ENCODE measurements at places on chromosomes 2 and 18. TPM values are rescaled to one million over a fixed set of nuclear protein-coding genes. Genes with fewer than 3 reads are reported as not detected.
A peak's percentile ranks its signal among the peaks of the same experiment; 100 is the strongest.

DNA sequence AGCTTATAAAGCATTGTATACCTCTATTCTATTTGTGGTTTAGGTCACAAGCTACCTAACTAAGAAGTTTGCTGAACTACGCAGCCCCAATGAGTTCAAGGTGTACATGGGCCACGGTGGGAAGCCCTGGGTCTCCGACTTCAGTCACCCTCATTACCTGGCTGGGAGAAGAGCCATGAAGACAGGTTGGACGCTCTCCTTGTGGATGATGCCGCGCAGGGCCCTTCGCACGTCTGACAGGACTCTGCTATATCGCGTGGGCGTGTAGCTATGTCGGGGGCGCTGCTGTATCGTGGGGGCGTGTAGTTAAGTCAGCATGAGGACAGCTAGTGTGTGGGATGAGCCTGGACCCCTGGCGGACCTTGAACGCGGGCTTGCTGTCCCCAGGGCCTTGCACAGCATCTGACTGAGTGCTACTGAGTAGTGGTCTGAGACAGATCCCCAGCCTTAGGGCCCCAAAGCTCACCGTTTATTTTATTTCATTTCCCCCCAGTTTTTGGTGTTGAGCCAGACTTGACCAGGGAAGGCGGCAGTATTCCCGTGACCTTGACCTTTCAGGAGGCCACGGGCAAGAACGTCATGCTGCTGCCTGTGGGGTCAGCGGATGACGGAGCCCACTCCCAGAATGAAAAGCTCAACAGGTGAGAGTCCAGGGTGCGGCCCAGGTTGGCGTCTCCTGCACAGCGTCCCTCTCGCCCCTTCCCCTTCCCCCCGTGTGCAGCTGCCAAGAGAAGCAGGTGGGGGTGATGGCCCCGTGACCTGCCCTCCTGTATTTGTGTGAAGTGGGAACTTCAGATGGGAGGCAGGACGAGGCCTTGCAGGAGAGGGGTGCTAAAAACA, 15.6 kb upstream of the CNDP1 start:
- no peak for DNase-seq

DNA sequence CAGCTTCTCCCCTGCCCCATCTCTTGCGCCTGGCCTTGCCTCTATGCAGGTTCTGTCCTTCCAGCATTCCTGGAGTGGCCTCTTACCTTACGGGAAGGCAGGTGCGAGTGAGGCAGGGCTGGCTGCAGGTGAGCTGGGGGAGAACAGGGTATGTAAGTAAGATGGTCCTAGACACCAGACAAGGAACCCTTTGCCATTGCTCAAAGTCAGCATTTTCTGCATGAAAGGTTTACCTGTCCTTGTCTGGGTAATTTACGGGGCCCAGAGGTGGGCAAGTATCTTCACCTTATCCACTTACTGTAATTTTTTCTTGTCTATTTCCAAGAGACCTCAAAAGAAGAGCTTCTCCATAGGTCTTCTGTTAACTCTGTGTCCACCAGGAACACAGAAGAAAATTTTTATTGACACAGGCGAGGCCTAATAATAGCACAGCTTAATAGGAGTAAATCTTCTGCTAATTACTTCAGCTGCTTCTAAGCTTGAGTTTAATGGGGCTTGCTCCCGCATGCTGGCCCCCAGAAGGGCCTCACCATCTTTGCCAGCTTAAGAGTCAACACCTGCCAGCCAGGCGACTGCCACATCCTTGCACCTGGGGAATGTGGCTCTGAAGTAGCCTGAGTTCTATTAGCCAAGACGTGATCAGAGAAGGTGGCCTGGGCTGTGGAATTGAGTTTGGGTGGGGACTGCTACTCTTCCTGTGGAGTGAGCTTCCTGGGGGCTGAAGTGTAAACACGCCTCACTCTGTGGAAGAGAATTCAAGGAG, 27.1 kb downstream of the PCARE start:
- DNase-seq = no peak

- DNase-seq = no peak
These were observed 7.4 kb downstream of the TUBB6 start for GRCh38 chr18:12315490-12315889.

- no peak for DNase-seq
These were observed 1719.2 kb upstream of the PIK3C3 start for GRCh38 chr18:40235836-40236235.

DNA sequence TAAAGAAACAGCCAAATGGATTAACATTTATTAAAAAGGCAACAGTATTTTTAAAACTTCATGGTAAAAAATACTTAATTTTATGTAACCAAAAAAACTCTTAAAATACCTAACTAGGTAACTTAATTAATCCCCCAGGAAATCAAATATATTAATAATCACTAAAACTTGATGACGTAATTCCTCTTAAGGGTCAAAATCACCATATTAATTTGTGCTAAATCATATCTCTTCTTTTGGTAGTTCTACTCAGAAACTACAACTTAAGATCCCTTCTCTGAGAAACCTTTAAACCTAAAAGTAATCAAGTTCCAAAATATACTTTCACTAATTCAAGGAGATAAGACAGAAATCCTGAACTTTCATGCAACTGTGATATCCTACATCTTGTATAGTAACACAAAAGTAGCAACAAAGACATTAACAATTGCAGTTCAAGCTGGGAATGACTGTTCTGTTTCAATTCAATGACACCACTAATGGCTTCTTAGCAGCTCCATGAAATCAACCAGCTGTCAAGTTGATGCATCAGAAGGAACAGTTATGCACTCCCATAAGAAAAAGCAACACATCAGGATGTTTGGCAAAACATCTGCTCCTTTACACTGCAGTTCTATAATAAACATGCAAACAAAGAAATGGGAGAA, 4.0 kb downstream of the BAZ2B start:
- DNase-seq = no peak

GRCh38 chr2:40534528-40534927, 82.6 kb upstream of the SLC8A1 start:
- DNase-seq = no peak

DNA sequence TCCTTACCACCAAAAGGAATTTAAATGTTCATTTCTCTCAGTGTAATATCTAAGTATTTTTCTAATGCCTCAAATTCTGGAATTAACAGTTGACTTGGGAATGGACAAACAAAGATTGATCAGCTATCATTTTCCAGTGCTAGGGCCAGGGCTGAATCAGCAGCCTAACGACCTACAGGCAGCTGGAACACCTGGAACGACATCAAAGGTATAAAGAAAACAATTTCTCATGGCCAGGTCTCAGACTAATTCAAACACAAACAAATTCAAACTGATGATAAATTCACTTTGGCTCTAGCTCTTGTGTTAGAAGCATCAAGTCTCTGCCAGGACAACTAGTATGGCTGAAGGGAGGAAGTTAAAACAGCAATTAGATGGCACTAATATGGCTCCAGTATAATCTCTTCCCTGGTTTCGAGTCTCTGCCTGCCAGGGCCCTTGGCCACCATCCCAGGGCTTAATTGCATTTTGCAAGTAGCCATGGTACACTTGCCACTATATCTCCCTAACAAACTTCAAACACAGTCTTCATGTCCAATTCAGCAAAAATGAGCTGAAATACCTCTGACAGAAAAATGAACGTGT, 70.2 kb upstream of the FSHR start:
- no peak for DNase-seq

- DNase-seq = no peak
These were observed 114.3 kb downstream of the TMEM17 start for GRCh38 chr2:62391696-62392095.

GRCh38 chr2:128734521-128735295, 416.0 kb upstream of the HS6ST1 start:
- DNase-seq = peak; percentile 92

Gene UGT1A1
- not detected for total RNA-seq

- no peak for DNase-seq
These were observed 326.9 kb downstream of the FSIP2 start for GRCh38 chr2:186065491-186065890.

- DNase-seq = no peak
These were observed 224.3 kb downstream of the NDUFA10 start for GRCh38 chr2:239800785-239801386.

DNA sequence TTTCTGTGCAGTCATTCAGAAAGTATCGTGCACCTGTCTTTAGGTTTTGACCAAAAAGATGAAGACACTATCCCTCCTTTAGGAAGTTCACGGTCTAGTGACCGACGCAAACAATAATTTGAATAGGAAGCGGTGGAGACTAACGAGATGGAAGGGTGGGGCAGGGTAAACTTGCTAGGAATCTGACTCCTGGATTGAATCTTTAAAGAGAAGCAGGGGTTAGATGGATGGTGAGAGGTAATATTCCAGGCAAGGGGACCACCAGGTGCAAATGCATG, 651 bp upstream of the TXNL1 start:
- no peak for DNase-seq

- no peak for DNase-seq
These were observed 207.5 kb upstream of the EPHA4 start for GRCh38 chr2:221779614-221780067.

- no peak for DNase-seq
These were observed 89.6 kb downstream of the ACTR3 start for GRCh38 chr2:113979191-113980128.

Gene MAP3K19
- not detected for total RNA-seq

DNA sequence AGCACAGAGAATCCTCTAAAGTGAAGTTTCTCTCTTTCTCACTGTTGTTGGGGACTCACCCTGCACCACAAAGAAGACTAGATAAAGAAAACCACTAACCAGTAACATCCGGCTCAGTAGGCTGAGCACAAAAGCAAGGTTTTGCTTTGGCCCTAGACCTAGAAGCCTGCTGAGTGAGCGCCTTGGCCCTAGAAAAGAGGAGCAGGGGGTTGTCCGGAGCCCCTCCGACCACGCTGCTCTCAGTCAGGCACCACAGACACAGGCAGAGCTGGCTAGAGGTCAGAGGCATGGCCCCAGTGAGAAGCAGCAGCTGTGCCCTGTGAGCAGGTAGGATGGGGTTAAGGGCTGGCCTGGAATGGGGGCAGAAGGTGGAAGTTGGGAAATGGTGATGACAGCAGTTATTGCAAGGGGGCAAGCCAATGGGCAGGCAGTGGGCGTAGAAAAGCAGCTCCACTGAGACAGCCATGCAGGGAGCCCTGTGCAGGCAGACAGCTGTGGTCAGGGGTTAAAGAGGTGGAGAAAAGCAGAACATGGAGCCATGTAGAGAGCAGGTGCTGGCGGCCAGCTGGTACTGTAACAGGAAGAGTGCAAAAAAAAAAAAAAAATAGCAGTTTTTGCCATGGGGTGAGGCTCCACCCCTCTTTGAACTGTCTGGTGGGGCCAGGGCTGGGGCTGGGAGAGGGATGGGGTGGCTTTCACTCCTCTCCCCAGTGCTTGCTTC, 36.9 kb upstream of the SLC14A1 start:
- no peak for DNase-seq

Gene KYNU
- total RNA-seq = 4.5 TPM
